ENCODE measurements at places on chromosomes 2 and 18.

- no peak for DNase-seq
Measured at GRCh38 chr2:173964565-173965371, 405 bp downstream of the SP3 start.

- no peak for DNase-seq
Measured at GRCh38 chr2:239694487-239694886, 293.7 kb upstream of the HDAC4 start.

GRCh38 chr2:119681868-119682220, 2.8 kb downstream of the TMEM177 start:
- DNase-seq: no peak

DNA sequence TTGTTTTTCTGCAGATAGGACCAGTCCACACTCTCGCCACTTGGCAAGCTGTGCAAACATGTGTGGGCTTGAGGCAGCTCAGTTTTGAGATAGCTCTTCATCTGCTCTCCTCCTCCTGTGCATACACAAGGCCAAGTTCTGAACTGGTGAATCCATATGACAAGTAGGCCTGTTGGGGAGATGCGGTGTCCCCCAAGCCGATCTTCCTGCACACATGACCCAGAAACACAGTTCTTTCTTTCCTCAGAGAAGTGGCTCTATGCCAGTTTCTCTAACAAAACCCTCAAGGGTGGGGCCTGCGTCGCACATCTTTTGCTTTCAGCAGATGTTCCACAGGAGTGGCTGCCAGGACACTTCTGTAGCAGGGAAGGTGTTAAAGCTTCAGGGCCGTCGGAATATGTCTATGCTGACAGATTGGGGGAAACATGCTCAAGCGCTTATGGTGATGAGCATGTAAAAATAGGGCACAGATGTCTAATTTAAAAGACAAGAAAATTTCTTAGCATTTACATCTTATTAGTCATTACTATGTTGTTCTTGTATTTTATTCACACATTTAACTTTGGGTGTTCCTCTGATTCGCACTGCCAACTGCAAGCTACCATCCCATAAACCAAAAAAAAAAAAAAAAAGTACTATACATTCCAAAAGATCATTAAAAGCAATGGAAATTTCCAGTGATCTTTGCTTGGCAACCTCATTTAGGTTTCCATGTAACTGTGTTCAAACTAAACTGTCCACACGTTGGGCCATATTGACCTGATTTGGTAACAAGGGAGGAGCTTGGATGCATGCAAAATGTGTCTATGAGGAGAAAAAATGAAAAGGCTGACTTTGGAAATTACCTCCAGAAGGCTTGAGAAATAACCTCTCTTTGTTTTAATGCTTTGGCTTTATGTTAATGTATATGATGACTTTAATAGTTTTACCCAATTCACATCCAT, 1055.5 kb upstream of the KLHL29 start:
- DNase-seq: no peak

DNA sequence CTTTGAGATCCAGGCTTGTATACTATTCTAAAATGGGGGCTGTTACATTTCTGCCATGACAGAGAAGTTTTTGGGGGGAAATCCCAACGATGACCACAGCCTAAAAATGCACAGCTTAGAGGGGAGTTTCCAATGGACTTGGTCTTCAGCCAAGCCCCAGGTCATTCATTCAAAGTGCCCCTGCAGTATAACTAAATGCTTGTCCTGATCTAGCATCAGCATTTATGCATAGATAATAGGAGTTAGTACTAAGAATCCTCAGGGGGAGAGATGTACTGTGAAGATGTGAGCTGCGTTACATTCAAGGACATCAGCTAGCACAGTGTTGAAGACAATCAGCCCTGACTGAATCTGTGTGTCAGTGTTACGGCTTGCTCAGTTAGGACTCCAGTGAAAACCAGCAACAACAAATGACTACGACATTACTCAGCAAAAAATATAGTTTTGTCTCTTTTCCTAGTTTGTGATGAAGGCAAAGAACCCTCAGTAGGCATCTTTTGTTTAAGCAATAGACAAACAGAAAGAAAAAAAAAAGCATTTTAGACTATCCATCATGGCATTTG, 160.9 kb downstream of the ZEB2 start:
- DNase-seq: peak; percentile 34

Measured in GM04503 (cell line).